Mesenteric fat pad (tissue), 1 donor: ENCODE measurements at places on chromosomes 1 and 21. TPM values are rescaled to one million over a fixed set of nuclear protein-coding genes. Genes with fewer than 3 reads are reported as not detected.

Gene HSPB7
- 342 TPM for total RNA-seq

GRCh38 chr1:172167796-172168596 is 252.5 kb upstream of the C1orf105 start:
- DNase-seq: no peak

Gene NTMT2
- not detected for total RNA-seq

DNA sequence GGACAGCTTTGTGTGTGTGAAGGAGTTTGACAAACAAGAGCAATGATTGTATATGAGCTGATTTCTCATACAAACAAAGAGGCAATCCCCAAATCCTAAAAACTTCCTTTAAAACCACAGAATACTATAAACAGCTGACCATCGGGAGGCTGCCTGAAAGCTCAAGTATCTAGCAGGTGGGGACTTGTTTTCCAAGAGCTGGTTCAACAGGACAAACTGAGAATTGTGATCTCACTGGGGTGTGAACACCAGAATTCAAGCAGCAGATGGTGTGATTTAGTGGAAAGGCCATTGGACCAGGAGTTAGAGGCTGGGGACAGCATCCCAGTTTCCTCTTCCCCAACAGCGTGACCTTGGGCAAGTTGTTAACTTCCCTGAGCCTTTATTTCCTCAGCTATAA is 13.9 kb downstream of the LMX1A start:
- no peak for DNase-seq

DNA sequence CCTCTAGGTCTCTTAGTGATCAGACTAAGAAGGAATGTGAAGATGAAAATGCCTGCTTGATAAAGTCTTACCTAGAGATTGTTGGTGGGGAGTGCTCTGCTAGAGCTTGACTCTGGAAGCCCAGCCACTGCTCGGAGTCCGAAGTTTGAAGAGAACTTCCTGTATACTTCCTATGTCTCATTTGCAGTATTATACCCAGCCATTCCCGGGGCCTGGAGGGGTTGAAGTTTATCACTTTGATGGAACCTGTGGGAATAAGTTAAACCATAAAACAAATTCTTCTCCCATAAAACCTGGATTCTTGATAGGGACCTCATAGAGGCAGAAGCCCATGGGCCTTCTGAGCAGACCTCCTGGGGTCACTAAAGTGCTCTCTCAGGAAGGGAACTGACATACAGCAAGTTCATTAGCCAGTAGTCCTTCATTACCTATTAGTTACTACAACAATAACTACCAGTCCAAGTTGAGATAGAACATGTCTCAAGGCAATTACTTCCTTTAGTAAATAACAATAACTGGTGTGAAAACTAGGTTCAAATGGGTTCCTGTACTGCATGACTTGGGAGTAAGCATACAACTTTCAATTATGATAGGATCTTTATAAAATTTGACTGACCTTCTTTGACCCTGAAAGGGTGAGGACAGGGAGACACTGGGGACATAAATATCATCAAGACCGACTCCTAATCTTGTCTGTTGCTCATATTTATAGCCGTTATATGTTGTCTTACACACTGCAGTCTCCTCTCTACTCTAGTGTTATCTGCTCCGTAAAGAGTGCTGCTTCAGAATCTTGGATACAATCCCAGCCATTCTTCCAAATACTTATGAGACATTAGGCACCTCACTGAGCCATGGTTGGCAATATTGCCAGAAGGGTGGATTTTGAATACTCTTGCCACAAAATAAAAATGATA is at the start of gene OR6N1:
OR6N1 (minus strand) TSS at position 246 of the 917 bp plus-strand sequence. CDS start 5,513 bp downstream, outside the sequence.
- DNase-seq: no peak

Gene UBXN10
- total RNA-seq: 0.29 TPM

GRCh38 chr1:180901076-180901990 is 11.4 kb upstream of the KIAA1614 start:
- DNase-seq: no peak

Gene FRRS1
- 6.0 TPM for total RNA-seq

Gene LCA5L
- 0.55 TPM for total RNA-seq

- no peak for DNase-seq
Measured at GRCh38 chr1:113040041-113040440, 33.0 kb upstream of the LRIG2 start.

Gene CLCA1
- 0.29 TPM for total RNA-seq

DNA sequence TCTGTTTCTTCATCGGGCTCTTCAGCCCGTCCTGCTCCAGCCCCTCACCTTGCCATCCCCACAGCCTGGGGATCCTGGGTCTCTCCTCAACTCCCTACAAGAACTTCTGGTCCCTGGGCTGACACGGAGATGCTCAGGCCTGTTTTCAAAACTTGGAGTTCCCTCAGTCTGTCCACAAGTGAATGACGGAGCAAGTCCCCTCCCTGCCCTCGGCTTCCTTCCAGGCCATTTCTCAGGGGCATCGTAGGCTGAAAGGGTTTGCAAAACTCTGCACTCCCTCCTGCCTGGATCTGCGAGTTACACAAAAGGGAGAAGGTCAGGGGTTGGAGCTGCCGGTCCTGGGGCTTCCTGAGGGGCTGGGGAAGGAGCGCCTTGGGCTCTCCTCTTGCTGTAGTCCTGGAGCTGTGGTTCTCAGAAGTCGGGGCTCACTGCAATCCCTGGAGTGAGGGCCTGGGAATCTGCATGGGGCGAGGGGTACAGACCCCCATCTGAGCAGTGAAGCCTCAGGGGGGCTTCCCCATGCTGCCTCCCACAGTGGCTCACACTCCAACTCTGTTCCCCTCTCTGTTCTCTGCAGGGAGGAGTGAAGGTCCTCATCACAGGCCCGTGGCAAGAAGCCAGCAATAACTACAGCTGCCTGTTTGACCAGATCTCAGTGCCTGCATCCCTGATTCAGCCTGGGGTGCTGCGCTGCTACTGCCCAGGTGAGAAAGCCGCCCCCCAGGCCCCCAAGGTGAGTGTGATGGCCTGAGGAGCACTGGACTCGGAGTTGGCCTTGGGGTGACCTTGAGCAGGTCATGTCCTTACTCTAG is 100.6 kb upstream of the VAMP3 start:
- DNase-seq: no peak

GRCh38 chr1:87615491-87615890 is 286.8 kb downstream of the LMO4 start:
- no peak for DNase-seq

Gene AIRE
- not detected for total RNA-seq

GRCh38 chr1:29753771-29754572 is 517.6 kb downstream of the PTPRU start:
- peak; percentile 65 for DNase-seq

Gene MNDA
- 23.8 TPM for total RNA-seq

DNA sequence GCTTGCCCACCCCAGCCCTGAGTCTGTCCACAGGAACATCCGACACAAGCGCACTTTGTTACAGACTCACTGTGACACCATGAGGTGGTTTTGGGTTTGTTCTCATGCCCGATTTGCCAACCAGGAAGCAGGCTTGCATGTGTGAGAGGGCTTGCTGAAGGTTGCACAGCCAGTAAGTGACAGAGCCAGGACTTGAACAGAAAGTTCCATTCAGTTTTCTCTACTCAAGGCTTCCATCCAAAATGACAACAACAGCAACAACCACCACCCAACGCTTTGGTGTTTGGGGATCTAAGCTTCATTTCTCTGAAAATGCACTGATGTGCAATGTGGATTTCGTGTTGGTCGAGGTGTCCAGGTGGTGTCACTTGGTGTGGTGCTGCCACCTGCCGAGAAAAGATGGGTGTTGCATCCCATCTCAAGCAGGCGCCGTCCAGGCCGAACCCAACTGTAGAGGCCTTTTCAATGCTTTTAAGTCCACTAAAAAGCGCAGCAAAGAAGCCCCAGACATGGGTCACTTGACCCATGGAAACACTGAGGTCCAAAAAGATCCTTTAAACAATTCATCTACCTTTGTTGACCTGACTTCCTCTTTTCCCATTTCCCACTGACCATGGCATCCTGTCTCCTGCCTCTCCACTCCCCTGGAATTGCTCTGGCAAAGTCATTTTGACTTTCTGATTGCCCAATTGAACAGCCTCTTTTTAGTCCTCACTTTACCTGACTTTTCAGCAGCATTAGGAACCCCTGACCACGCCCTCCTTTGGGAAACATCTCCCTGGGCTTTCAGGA is 12.2 kb downstream of the CITED4 start:
- no peak for DNase-seq

DNA sequence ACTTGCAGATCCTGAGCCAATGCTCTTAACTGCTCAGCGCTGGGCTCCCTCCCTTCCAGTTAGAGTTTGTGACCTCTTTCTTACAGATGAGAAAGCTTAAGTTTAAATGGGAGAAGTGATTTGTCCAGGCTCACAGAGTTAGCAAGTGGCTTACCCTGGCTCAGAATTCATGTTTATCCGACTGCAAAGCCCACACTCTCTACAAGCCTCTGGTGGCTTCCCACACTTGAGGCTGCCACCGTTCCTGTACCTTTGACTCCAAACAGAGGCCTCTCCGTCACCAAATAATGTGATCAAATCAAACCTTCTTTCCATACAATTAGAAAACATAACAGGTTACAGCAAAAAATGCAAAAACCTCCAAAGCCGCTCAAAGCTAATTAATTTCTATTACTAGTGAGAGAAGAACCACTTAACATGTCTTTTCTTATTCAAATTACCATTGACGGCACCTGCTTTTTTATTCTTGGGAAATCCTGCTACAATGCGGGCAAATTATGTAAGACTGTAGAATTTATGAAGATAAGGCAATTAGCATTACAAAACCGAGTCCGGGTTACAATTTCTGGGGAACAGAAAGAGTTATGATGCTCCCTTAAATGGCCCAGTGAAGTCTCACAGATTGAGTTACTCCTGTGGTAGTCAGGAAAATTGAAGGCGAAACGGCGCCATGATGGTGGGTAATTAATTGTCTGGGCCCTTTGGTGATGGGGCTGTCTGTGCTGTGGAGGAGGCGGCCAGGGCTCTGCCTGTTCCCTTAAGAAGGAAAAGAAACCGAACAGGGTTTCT is 324.3 kb upstream of the POU3F1 start:
- no peak for DNase-seq
